Cortex of kidney (tissue), 1 donor: ENCODE measurements at places on chromosomes 2 and 18.

DNA sequence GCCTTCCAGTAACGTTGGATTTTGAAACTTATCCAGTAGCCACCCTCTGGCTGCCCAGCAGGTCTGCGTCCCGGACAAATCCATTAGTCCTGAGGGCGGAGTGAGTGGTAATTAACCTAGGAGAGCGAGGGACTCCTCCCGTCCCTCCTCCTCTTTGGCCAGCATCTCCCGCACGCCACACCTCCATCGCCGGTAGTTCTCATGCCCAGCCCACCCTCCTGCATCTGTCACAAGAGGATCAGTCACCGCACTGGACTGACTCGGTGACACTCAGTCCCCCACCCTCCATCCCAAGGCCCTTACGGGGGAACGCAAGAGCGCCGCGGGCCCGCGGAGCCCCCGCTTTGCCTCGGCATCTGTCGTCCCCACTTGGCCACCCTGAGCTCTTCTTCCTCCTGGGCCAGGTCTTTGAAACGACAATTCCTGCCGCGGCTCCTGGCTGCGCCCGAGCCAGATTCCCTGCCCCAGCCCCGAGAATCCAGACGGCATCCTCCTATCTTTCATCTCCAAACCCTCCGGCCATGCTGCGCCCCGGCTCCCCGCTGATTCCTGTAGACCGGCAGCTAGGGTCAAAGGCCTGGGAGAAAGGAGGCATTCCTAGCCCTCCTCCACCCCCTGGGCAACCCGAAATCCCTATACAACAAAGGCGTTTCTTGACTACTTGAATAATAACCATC lies 77.5 kb downstream of the EIF2AK3 start:
- no peak for DNase-seq

DNA sequence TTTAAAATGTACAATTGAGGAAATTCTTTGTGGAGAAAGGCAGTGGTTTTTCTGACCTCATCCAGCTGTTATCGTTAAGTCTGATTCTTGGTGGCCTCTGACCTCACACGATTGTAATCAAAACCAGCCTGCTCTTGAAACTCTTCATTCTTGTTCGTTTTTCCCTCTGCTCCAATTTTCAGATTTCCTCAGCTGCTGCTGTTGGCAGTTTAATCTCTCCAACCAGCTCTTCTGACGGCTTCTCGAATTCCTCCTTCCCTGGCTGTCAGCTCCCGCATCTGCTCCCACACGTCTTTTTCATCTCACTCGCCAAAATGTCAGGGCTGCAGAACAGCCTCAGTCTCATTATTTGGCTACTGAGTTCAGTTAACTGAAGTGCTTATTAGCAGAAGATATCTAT lies 136.1 kb downstream of the DCDC2C start:
- no peak for DNase-seq

DNA sequence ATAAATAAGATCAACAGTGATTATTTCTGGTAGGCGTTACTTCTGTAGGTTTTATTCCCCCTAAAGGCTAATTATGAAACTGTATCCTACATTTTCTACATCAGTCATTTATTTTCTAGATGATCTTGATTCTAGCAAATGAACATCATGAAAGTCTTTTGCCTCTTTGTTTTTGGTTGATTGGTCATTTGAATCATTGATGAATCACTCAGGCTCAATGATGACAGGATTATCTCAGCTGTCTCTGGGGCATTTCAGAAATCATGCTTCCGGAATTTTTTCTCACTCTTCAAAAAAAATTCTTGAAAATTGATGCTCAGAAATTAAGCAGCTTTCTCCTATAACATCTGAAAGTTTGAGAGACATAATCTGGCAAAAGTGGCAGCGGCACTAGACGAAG lies 298.9 kb upstream of the TCF4 start:
- DNase-seq: no peak

DNA sequence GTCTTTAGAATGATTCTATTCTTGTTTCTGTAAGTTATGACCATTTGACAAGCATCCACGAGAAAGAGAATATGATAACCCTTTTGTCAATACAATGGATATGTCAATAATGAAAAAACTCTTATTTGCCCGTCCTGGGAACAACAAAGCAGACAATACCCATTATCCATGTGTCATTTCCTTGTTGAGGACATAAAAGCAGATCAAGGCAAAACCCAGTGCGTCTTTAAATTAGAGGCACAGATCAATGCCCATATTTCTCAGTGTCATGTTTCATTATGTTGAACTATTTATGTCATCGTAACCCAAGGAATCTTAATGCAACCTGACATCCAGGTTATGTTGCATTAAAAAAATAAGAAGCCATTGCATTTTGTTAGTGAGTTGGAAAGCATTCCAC lies 365.0 kb upstream of the CELF4 start:
- DNase-seq: no peak

DNA sequence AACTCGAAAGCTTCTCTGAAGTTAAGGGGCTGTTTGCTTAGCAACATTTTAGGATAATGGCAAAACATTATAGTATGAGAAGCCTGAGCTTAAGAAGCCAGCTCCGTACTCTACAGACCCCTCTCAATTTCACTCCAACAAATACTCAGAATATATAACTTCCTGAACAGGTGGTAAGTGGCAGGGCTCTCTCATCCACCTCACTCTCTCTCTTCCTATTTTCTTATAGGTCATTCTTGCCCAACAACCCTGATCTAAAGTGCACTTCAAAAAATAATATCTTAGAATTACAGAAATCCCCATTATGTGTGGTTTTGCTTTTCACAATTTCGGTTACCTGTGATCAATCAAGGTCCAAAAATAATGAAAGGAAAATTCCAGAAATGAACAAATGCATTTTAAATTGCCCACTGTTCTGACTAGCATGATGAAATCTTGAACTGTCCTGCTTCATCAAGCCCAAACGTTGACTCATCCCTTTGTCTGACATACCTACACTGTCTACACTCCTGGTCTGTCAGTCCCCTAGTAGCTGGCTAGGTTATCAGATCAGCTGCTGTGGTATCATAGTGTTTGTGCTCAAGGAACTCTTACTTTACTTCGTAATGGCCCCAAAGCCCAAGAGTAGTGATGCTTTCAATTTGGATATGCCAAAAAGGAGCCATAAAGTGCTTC lies 122.8 kb upstream of the COL5A2 start:
- DNase-seq: no peak

GRCh38 chr2:205343103-205343502 lies 339.2 kb upstream of the NRP2 start:
- DNase-seq: no peak

DNA sequence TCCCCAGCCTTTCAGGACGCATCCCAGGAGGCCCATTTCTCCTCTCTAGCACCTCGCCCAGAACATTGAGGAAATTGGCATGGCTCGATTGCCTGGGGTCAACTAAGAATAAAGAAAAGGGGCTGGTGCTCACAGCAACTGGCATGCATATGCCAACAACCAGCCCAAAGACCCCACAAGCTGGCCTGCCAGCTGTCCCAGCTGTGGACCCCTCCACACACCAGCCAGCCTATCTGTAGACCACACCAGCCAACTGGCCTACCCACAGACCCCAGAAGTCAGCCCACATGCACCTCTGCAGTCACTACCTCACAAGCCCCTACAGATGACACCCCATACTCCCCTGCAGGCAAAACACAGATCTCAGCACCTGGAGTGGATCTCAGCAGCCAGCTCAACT lies 123.8 kb upstream of the ID2 start:
- no peak for DNase-seq

- no peak for DNase-seq
Observed at GRCh38 chr2:103249462-103249861, 487.6 kb downstream of the TMEM182 start.

DNA sequence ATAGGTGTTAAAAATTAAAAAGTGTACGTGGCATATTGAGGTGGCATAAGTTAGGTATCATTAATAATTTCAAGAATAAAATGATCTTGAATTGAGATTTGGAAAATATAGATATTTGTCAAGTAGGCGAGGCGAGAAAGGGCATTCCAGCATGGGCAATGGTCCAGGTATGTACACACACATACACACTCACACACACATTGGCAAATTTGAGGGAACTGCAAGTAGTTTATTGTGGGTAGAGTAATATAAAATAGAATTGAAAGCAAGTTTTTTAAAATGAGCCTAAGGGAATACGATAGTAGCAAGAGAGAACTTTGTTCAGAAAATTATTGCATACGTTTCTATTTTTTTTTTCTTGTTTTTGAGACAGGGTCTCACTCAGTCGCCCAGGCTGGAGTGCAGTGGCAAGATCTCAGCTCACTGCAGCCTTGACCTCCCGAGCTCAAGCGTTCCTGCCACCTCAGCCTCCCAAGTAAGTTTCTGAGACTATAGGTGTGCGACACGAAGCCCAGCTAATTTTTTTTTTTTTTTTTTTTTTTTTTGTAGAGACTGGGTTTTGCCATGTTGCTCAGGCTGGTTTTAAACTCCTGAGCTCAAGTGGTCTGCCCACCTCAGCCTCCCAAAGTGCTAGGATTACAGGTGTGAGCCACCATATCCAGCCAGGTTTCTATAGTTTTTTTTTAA lies 96.7 kb upstream of the SLC39A10 start:
- no peak for DNase-seq

DNA sequence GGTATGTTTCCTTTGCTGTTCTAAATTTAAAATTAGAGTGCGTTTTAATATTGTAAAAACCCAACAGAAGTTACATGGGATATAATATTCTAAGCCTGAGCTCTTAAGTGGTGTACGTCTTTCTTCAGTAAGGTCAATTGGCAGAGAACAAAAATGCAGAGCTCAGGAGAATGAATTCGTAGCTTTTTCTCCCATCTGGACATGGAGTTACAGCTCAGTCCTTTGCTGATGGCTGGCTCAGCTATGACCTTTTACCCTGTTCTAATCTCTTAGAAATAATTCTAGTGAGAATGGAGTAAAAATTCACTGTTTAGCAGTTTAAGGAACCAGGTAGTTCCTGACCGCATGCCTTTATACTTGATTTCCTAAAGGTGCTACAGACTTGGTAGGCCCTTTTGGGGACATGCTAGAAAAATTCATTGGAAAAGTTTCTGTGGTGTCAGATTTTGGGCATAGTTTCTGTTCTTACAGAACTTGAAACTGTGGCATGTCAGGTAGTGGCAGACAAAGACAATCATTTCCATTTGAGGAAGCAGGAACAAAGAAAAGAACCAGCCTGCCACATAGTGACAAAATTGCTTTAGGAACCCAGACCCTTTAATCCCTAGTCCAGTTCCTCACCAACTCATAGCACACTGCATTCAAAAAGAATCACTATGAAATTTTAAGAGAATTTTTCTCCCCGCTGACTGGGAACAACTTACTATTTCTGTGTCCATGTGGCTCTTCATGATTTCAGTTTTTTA lies 566.8 kb upstream of the ZNF804A start:
- no peak for DNase-seq

DNA sequence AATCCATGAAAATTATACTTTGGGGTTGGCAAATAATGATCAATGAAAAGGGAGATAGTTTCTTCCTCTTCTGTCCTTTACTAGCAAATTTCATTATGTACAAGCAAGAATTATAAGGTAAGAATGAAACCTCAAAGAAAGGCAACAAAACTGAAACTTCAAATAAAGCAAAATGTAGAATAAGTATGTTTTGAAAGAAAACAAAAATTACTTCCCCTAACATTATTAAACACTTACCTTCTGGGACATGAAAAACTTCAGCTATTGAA lies 29.4 kb downstream of the THADA start:
- DNase-seq: no peak

DNA sequence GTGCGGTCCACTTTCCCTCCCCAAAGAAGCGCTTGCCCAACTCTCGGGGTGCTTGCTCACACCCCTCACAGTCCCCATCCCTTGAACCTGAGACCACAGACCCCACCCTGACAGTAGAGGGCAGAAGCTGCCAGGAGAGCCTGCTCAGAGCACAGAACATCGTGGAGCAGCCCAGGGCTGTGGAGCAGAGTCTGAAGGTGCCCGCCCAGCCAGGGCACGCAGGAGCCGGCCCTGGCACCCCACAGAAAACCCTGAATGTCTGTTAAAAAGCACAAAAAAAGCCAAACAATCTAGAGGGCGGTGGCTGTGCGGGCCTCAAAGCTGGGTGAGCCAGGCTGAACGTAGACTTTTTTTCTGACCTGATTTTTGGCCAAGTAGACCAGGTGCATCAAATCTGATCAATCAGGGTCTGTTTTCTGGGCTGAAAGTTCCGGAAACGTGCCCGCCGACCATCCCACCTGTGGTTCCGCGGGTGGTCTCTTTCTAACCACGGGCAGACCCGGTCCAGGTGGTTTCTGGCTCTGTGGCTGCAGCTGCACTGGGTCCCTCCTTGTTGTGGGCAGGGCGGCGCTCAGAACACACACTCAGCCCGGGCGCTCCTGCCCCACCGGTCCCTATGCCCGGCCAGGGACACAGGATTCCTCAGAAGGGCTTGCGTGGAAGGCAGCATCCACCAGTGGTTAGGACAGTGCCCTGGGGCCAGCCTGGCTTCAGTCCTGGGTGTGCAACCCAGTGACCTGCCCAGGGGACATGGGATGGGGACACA lies 66.3 kb downstream of the SLC66A2 start:
- DNase-seq: no peak
